ENCODE measurements at places on chromosomes 1 and 21.
A peak's percentile ranks its signal among the peaks of the same experiment; 100 is the strongest.

- no peak for DNase-seq
Observed at GRCh38 chr1:218347336-218347722, 2.2 kb downstream of the TGFB2 start.

DNA sequence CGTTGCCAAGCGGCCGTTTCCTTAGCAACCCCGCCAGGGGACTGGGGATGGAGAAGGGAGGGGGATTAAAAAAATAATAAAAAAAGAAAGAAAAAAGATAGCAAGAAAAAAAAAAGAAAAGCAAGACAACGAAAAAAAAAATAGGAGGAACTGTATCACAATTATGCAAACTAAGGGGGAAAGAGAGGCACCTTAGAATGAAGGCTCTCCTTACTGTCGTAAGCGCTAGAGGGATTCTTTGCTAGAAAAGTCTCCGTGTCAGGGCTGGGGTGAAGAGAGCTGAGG lies 625 bp upstream of the NEGR1 start:
- no peak for DNase-seq

DNA sequence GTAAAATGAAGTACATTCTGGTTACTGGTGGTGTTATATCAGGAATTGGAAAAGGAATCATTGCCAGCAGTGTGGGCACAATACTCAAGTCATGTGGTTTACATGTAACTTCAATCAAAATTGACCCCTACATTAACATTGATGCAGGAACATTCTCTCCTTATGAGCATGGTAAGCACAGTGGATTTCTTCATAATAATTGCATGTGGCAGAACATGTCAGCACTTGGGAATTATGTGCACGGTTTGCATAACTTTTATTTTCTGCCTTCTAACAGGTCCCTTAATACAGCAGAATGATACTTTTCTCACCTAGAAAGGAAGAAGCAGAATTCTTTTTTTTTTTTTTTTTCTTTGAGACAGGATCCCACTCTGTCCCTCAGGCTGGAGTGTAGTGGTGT lies 3.8 kb downstream of the CTPS1 start:
- no peak for DNase-seq

DNA sequence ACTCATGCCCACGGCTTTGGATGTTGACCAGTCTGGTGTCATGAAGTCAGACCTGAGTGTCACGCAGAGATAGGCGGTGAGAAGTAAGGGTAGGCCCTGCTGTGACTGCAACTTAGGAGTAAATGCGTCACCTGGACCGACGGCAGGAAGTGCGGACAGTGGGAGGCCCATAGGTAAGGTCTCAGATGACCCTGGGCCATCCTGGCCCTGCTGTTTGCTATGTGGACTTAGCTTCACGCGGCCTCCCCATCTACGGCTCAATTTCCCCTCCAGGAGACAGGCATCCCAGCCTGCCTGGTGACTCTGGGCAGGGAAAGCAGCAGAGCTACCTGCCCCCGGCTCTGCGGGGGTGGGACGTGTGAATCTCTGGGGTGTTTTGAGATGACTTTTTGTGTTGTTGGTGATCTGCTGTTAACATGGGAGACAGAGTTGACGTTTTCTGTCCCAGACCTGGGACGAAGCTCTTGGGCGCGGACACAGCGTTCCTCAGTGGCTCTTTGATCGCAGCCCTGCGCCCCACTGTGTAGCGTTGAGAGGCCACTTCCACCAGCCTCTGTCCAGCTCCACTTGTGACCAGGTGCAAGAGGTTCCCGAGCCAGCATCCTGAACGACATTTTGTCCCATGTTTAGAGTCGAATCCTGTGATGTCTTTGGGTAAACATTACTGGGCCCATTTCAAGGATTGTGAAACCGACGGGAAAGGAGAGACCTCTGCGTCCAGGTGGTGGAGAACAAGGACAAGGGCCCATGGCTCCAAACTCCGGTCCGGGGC lies 39.9 kb downstream of the CRYAA start:
- DNase-seq: no peak

- no peak for DNase-seq
Observed at GRCh38 chr1:200872446-200873115, at the start of gene GPR25. Gene GPR25 (plus strand): TSS chr1:200872981. CDS start chr1:200873038, 57 bp downstream.

- DNase-seq: peak; percentile 83
Observed at GRCh38 chr1:116418091-116418830, 45.2 kb downstream of the ATP1A1 start.

DNA sequence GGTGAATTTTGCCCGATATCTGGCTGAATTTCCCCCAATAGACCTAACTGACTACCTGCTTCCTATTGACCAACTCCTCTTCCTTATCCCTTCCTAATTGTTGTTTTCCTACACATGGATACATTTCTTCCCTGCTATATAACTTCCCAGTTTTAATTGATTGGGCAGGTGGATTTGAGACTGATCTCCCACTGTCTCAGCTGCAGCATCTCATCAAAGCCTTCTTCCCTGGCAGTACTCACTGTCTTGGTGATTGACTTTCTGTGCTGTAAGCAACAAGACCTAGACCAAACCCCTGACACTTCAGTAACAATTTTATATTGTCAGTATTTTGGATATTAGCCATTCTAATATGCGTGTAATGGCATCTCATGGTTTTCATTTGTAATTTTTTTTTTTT lies 11.3 kb upstream of the PLA2G2A start:
- DNase-seq: no peak

- no peak for DNase-seq
Observed at GRCh38 chr1:218686258-218686657, 341.1 kb downstream of the TGFB2 start.

DNA sequence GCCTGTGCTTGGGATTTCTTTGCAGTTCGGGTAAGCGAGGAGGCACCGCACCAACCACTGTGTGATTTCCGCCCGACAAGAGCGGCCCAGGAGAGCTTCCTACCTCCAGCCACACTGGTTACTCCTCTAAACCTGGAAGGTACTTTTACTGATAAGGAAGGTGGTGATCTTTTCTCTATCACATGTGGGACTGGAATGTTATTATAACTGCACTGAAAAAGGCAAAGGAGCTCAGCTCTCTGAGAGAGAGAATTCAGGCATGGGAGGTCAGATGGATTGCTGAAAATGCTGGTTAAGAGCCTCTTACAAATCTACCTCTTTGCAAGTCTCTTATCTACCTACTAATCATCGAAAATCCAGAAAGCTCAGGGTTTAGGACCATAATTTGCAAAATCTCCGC lies 7.7 kb upstream of the KCNE1 start:
- DNase-seq: no peak

DNA sequence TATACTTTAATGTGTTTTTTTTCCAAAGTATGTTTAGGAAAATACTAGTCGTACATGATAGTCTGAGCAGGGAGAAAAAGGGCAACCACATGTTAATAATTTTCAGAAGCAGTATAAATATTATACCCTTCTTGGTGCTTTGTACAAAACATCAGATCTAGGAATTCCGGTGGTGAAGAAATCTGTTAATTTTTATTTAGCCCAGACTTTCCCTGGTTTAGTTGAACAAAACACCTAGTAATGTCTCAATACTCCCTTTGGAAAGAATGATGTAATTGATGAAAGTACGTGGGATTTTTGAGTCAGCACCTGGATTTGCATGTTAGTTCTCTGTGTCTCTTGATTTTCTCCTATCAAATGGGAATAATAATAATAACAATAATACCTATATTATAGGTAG lies 38.4 kb upstream of the KCNK2 start:
- DNase-seq: no peak

- DNase-seq: no peak
Observed at GRCh38 chr21:28174006-28174405, 818.7 kb downstream of the LTN1 start.

DNA sequence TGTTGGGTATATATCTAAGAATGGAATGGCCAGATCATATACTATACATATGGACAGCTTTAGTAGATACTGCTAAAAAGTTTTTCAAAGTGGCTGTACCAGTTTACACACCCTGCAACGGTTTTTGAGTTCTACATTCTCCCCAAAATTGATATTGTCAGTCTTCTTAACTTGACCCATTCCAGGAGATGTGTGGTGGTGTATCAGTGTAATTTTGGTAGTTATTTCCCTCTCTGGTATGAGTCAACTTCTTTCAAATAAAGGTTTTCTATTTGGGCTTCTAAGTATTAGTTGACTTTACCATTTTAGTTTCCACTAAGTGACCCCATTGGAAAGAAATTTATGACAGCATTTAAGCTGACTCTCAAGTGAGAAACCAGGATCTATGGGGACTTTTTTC lies 29.2 kb downstream of the INKA2 start:
- DNase-seq: no peak

Measured in NCI-H446 (cell line).